ENCODE measurements at places on chromosomes 16 and 17. TPM values are rescaled to one million over a fixed set of nuclear protein-coding genes. Genes with fewer than 3 reads are reported as not detected.

DNA sequence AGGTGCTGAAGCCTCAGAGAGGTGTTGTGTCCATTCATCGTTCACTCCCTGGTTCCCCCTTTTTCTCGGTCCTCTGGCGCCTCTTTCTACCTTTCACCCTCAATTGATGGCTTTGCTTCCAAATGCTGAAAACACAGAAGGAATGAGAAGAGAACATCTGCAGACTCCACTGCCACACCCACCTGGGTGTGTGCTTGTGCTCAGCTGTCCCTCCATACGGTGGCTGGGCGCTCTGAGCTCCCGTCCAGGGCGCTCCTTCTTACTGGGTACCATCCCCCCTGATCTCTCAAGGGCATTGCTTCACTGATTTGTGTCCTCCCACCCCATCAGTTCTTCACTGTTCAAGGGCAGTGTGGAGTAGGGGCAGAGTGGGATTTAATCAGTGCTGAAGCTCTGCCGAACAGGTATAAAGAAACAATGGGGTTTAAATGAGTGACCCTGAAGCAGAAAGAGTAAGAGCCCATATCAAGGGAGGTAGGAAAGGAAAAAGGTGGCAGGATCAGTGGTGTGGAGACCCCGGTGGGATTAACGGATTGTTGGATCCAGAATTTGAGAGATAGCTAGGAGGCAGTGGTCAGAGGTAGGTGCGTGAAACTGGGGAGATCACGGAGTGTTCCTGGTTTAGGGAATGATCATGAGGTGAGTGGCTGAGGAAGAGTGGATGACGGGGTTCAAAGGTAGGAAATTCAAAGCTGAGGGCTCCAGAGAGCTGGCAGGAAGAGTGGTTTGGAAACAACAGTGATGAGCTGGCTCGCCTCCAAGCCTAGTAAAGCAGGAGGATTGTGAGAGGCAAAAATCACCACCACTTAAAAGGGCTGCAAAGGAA, 40.8 kb downstream of the MRTFB start:
- no peaks in the 10 kb centered on the region for H3K4me1 ChIP-seq
- no peak overlapping the region for H3K4me3 ChIP-seq
- no peaks in the 10 kb centered on the region for H3K36me3 ChIP-seq
- no peak overlapping the region for H3K27ac ChIP-seq

DNA sequence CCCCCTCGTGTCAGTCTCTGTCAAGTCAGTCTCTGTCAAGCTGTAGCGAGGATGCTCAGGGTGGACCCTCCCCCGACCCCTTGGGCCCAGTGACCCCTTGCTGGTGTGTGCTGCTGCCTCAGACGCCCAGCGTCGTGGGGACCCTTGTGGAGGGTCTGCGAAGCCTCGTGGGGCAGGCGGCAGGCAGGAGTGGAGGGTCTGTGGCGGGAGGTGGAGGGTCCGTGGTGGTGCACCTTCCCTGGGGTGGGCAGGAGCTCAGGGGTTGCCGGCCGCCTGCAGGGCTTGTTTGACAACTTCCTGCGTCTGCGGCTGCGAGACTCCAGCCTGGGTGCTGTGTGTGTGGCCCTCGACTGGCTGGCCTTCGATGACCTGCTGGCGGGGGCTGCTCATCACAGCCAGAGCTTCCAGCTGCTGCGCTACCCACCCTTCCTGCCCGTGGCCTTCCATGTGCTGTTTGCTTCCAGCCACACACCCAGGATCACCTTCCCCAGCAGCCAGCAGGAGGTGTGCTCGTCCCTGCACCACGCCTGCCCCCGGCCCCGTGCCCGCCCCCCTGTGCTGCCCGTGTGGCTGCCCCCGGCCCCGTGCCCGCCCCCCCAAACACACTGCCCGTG, 5.6 kb downstream of the GNG13 start:
- no peak for DNase-seq
- H3K4me3 ChIP-seq, result no peak overlapping the region
- H3K36me3 ChIP-seq, result peaks cover 33% of the 10 kb centered on the region
- no peaks in the 10 kb centered on the region for H3K27me3 ChIP-seq

- peak; percentile 32 for DNase-seq
- peaks cover 2% of the 10 kb centered on the region for H3K4me1 ChIP-seq
- no peaks in the 10 kb centered on the region for H3K27me3 ChIP-seq
- H3K4me3 ChIP-seq, result no peak overlapping the region
- no peaks in the 10 kb centered on the region for H3K36me3 ChIP-seq
Measured at GRCh38 chr17:34721326-34721725, 141.9 kb downstream of the TMEM132E start.

DNA sequence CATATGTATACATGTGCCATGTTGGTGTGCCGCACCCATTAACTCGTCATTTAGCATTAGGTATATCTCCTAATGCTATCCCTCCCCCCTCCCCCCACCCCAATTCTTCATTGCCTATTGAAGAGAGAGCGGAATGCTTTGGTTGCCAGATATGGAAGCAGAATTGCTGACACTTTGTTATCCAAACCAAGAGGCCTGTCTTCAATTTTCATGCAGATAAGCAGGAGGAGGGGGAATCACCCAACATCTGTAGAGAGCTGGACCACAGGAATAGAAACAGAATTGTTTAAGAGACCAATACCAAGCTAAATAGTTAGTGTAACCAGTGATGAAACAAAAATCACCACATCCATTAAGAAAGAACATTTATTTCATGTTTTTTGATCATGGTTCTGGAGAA, 7.1 kb downstream of the ASPA start:
- H3K4me3 ChIP-seq, result no peak overlapping the region
- no peaks in the 10 kb centered on the region for H3K36me3 ChIP-seq
- H3K27me3 ChIP-seq, result no peaks in the 10 kb centered on the region

- no peak overlapping the region for H3K27ac ChIP-seq
- no peaks in the 10 kb centered on the region for H3K4me1 ChIP-seq
- no peak overlapping the region for H3K4me3 ChIP-seq
- DNase-seq, result peak; percentile 14
- no peaks in the 10 kb centered on the region for H3K27me3 ChIP-seq
- no peaks in the 10 kb centered on the region for H3K36me3 ChIP-seq
Measured at GRCh38 chr16:55078699-55079410, 148.2 kb downstream of the IRX5 start.

GRCh38 chr16:72049110-72049509, 5.2 kb upstream of the HP start:
- H3K36me3 ChIP-seq, result no peaks in the 10 kb centered on the region
- no peak for DNase-seq
- H3K4me1 ChIP-seq, result no peaks in the 10 kb centered on the region

GRCh38 chr16:25060920-25061319, 45.8 kb upstream of the ARHGAP17 start:
- H3K4me1 ChIP-seq, result no peaks in the 10 kb centered on the region
- H3K27ac ChIP-seq, result no peak overlapping the region
- DNase-seq, result no peak
- H3K27me3 ChIP-seq, result no peaks in the 10 kb centered on the region

DNA sequence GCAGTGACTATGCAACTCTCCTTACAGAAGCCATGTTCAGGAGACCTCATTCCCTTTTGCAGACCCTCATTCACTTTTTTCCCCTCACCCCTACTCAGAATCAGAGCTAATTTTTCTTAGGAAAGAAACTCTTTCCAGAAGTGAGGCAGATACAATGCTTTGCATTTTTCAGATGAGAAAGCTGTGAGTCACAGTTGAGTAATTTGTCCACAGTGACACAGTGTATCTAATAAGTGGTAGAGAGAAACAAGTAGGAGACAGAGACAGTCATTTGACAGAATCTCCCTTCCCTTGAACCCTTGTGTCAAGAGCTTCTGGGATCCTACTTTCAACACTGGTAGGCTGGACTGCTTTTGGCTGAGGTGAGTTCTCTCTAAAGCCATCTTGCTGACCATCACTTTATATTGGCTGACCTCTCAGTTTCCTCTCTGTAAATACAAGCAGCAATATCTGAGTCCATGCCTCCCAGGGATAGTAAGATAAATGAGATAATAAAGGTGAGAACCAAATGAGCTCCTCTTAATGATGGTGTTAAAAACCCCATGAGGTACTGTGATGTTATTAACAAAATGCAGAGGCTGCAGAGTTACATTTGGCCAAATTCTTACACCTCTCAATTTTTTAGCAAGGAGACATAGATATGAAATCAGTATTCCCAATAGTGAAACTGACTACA, 130.8 kb downstream of the CA10 start:
- no peaks in the 10 kb centered on the region for H3K27me3 ChIP-seq
- H3K36me3 ChIP-seq, result no peaks in the 10 kb centered on the region
- peaks cover 3% of the 10 kb centered on the region for H3K4me1 ChIP-seq
- no peak overlapping the region for H3K27ac ChIP-seq

DNA sequence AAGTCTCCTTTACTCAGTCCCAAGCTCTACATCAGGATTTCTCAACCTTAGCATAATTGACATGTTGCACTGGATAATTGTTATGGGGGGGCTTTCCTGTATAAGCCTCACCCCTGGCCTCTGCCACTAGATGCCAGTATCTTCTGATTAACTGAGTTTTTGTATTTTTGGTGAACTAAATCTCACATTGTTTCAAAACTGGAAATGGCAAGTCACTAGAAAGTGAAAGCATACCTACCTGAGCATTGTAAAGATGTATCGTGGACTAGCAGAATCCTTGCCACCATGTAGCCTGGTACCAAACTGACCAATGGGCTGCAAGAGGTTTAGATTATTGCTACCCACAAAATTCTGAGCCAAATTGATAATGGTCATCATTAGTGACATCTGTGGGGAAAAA, 15.0 kb downstream of the TOP2A start:
- H3K4me1 ChIP-seq, result no peaks in the 10 kb centered on the region
- no peaks in the 10 kb centered on the region for H3K27me3 ChIP-seq
- no peak for DNase-seq
- no peak overlapping the region for H3K4me3 ChIP-seq
- peaks cover 92% of the 10 kb centered on the region for H3K36me3 ChIP-seq

GRCh38 chr16:54568906-54569807, 282.6 kb upstream of the IRX3 start:
- no peaks in the 10 kb centered on the region for H3K4me1 ChIP-seq
- H3K36me3 ChIP-seq, result no peaks in the 10 kb centered on the region
- H3K27me3 ChIP-seq, result no peaks in the 10 kb centered on the region

- no peak overlapping the region for H3K27ac ChIP-seq
- H3K4me1 ChIP-seq, result no peaks in the 10 kb centered on the region
- H3K36me3 ChIP-seq, result no peaks in the 10 kb centered on the region
- DNase-seq, result no peak
- H3K27me3 ChIP-seq, result peaks cover 15% of the 10 kb centered on the region
Measured at GRCh38 chr16:24188751-24189318, 67.3 kb upstream of the CACNG3 start.

The SMIM5 gene
- total RNA-seq, result 0.40 TPM

The RHBDL3 gene
- 1.4 TPM for total RNA-seq

The CTRB1 gene
- not detected for total RNA-seq

The PLCG2 gene
- 34.7 TPM for total RNA-seq

The CLEC3A gene
- not detected for total RNA-seq

The CLEC18B gene
- total RNA-seq, result not detected

The GUCY2D gene
- total RNA-seq, result 1.6 TPM

The CACNA1H gene
- total RNA-seq, result 34.1 TPM

All from endodermal cell (in vitro differentiated cells).